Peyer's patch (tissue), 4 donors: ENCODE measurements at places on chromosomes 7 and 10. TPM values are rescaled to one million over a fixed set of nuclear protein-coding genes. Genes with fewer than 3 reads are reported as not detected.

DNA sequence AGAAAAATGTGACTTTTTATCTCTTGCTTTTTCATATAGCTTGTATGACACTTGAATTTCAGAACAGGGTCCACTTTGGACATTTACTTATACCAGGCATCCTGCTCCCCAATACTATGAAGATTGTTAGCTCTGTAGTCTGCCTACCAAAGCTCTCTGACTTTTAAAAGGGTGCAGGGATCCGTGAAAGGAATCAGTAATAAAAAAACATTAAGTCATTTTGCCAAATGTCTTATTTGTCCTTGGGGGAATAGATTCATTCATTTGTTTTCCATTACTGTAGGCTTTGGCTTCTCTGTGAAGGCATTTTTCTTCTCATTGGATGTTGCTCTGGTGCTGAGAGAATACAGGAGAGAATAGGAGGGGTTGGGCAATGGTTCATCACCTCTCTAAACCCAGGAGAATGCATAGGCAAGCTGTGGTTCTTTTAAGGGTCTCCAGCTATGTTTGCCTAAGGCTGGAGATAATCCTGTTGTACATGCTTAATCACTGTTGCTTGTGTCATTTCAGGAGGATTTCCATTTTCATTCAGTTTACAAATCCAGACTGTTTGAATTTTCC, 103.5 kb downstream of the SRI start:
- no peak for DNase-seq
- no peaks in the 10 kb centered on the region for H3K27me3 ChIP-seq
- H3K4me3 ChIP-seq: no peak overlapping the region
- H3K36me3 ChIP-seq: no peaks in the 10 kb centered on the region
- H3K4me1 ChIP-seq: no peaks in the 10 kb centered on the region

GRCh38 chr7:117673839-117674238, 194.0 kb downstream of the CFTR start:
- no peak overlapping the region for H3K4me3 ChIP-seq
- no peaks in the 10 kb centered on the region for H3K4me1 ChIP-seq
- no peaks in the 10 kb centered on the region for H3K27me3 ChIP-seq
- DNase-seq: no peak
- H3K36me3 ChIP-seq: no peaks in the 10 kb centered on the region

DNA sequence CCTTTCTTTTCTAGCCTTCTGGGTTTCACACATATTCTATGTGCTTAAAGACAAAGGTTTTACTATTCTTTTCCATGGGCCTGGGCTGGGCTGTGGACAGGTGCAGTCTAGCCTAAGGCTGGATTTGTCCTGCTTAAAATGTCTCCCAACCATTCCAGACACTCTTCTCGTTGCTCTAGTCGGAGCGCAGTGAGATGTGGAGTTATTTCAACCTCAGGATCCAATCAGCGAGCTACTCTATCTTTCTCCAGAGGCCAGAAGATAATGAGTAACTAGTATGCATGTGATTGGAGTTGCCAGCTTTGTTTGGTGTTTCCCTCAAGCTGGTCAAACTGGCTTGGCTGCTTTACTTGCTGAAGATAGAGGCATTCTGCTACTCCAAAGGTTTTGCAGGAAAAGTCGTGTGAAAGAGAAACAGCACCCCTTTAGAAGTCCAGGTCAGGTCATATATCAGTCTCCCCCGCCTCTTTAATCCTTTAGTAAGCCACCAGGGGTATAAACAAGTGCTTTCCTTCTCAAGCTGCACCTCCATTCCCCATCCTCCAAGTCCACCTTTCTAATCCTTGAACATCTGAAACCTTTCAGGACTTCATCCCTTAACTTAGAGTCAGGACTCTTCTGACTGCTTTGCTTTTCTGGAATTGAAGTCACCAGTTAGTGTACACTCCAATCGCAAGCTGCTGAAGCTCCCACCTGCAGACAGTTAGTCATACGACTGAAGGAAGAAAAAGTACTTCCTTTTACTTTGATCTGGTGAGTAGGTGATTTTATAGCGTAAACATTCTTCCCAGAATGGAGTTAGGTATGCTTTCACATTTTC, 78.8 kb downstream of the DNMBP start:
- DNase-seq: peak; percentile 85
- H3K4me1 ChIP-seq: no peaks in the 10 kb centered on the region
- no peaks in the 10 kb centered on the region for H3K36me3 ChIP-seq
- H3K27me3 ChIP-seq: no peaks in the 10 kb centered on the region
- no peak overlapping the region for H3K4me3 ChIP-seq

Gene GNAI1
- 6.3 TPM for total RNA-seq

DNA sequence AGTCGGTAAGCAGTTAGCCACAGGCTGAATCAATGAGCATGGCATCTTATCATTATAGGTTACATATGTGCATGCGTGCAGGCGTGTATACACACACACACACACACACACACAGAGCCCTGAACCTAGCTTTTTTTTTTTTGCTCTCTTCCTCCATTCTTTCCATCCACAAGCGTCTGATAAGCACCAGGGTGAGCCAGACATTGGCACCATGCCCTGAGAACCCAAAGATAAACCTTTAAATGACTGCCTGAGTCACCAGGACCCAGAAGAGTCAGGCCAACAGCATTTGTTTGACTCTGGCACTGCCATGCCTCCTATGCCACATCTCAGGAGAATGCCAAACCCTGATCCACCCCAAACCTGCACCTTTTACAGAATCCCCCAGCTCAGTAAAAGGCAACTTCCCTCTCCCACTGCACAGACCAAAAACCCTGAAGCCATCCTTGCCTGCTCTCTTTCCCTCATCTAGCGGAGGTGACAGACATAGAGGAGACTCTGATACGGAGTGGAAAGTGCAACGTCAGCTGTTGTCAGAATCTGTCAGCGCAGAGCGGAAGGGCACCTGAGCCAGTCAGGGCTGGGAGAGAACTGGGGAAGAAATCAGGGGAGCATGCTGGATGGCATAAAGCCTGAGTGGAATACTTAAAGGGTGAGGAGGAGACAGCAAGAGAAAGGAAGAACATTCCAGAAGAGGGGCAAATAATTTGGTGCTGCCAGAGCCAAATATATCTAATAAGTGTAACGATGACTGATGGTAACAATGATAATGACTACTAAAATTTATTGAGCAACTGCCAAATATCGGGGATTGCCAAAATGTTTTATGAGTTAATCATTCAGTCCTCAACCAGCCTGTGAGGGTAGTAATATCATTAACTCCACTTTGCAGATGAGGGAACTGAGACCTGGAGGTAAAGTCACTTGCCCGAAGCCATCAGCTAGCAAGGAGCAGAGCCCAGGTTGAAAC, 3.2 kb downstream of the PARP12 start:
- no peak overlapping the region for H3K4me3 ChIP-seq
- peak; percentile 82 for DNase-seq
- H3K27ac ChIP-seq: peak overlapping the region; percentile 13

- H3K27ac ChIP-seq: peak overlapping the region; percentile 79
- no peak for DNase-seq
- no peaks in the 10 kb centered on the region for H3K27me3 ChIP-seq
- no peaks in the 10 kb centered on the region for H3K36me3 ChIP-seq
- H3K4me1 ChIP-seq: no peaks in the 10 kb centered on the region
- no peak overlapping the region for H3K4me3 ChIP-seq
Measured at GRCh38 chr10:62638062-62638477, 166.4 kb upstream of the ADO start.

- no peak within 1 kb of the TSS for H3K4me3 ChIP-seq
- H3K27me3 ChIP-seq: no peaks in the 10 kb centered on the region
- H3K27ac ChIP-seq: peak within 1 kb of the TSS; percentile 36
- no peaks in the 10 kb centered on the region for H3K36me3 ChIP-seq
Measured at GRCh38 chr10:104085801-104086400, at the start of gene COL17A1. Gene COL17A1 (minus strand): TSS chr10:104085880. CDS start chr10:104080673, 5,207 bp downstream.

Gene SEMA3A
- total RNA-seq: 12.4 TPM

Gene ACBD5
- 37.7 TPM for total RNA-seq

Gene SPAM1
- not detected for total RNA-seq

Gene PVRIG
- 4.8 TPM for total RNA-seq

DNA sequence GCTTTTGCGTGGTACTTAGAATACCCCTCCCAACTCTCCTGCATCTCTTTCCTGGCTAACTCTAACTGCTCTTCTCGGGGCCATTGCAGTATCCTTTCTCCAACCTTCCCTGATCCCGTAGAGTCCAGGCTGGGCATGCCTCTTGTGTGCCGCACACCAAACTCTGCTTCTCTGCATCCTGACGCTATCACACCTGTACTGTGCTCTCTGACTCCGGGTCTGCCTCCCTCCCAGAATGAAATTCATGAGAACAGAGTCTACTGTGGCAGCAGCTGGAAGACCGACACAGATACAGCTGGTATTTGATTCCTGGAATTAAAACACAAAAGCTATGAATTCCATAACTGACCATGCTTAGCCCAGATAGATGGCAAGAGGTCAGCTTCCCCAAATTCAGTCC, 60.9 kb downstream of the C10orf67 start:
- no peaks in the 10 kb centered on the region for H3K27me3 ChIP-seq
- no peak for DNase-seq
- H3K4me3 ChIP-seq: no peak overlapping the region
- no peaks in the 10 kb centered on the region for H3K4me1 ChIP-seq
- H3K27ac ChIP-seq: no peak overlapping the region

GRCh38 chr10:28839600-28840007, 162.3 kb downstream of the BAMBI start:
- no peaks in the 10 kb centered on the region for H3K4me1 ChIP-seq
- no peak overlapping the region for H3K27ac ChIP-seq
- DNase-seq: no peak
- H3K36me3 ChIP-seq: no peaks in the 10 kb centered on the region
- no peak overlapping the region for H3K4me3 ChIP-seq
- no peaks in the 10 kb centered on the region for H3K27me3 ChIP-seq

- no peak overlapping the region for H3K4me3 ChIP-seq
- H3K27me3 ChIP-seq: no peaks in the 10 kb centered on the region
- no peak for DNase-seq
- H3K36me3 ChIP-seq: no peaks in the 10 kb centered on the region
- no peak overlapping the region for H3K27ac ChIP-seq
Measured at GRCh38 chr7:96005271-96005670, 232.9 kb downstream of the DYNC1I1 start.

Gene TRIM73
- 4.9 TPM for total RNA-seq

DNA sequence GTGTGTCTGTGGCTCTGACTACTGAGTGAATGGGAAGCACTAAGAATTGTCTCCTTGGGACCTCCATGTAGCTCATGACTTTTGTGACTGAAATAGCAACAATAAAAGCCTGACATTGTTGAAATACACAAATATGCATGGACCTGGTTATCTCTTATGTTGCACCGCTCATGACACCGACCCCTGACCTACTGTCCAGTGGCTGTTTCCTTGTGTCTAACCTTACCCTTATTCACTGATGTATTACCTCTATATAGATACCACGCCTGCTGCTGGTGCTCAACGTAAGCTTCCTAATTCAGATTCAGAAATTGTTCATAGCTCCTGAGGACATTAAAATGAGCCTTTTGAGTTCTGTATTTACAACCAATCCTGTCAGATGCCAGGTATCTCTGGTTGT, 243.4 kb upstream of the SEMA3C start:
- H3K4me3 ChIP-seq: no peak overlapping the region
- H3K27me3 ChIP-seq: no peaks in the 10 kb centered on the region
- no peak for DNase-seq

Gene CH25H
- total RNA-seq: not detected

Gene CTAGE4
- total RNA-seq: 33.4 TPM

Gene SPDYE2
- total RNA-seq: not detected

- H3K4me1 ChIP-seq: no peaks in the 10 kb centered on the region
- no peak overlapping the region for H3K4me3 ChIP-seq
- H3K27ac ChIP-seq: no peak overlapping the region
- no peaks in the 10 kb centered on the region for H3K36me3 ChIP-seq
Measured at GRCh38 chr10:14010769-14011574, 319.8 kb downstream of the FRMD4A start.

Gene SSC4D
- total RNA-seq: not detected

DNA sequence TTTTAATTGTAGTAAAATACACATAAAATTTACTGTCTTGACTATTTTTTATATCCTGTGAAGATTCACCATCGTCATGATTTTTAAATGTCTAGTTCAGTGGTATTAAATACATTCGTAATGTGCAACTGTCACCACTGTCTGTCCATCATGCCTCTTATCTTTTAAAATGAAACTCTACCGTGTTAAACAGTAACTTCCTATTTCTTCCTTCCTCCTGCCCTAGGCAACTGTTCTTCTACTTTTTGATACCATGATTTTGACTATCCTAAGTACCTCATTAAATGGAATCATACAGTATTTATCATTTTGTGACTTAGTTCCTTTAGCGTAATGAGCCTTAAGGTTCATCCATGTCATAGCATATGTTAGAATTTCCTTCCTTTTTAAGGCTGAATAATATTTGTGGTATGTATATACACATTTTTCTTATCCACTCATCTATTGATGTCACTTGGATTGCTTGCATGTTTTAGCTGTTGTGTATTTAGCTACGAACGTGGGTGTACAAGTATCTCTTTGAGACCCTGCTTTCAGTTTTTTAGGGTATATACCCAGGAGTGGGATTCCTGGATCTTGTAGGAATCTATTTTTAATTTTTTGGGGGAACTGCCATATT, 13.5 kb downstream of the SLK start:
- no peaks in the 10 kb centered on the region for H3K27me3 ChIP-seq
- H3K4me1 ChIP-seq: peaks cover 9% of the 10 kb centered on the region
- H3K4me3 ChIP-seq: no peak overlapping the region
- DNase-seq: no peak
- no peak overlapping the region for H3K27ac ChIP-seq

GRCh38 chr7:130486954-130487436, 4.9 kb upstream of the MEST start:
- H3K27me3 ChIP-seq: no peaks in the 10 kb centered on the region
- H3K4me1 ChIP-seq: no peaks in the 10 kb centered on the region
- peak overlapping the region; percentile 32 for H3K27ac ChIP-seq
- H3K4me3 ChIP-seq: peak overlapping the region; percentile 52
- DNase-seq: no peak

Gene SRGN
- 19.9 TPM for total RNA-seq

GRCh38 chr10:5510281-5511072, 11.1 kb upstream of the CALML5 start:
- H3K27ac ChIP-seq: no peak overlapping the region
- no peaks in the 10 kb centered on the region for H3K36me3 ChIP-seq
- no peaks in the 10 kb centered on the region for H3K4me1 ChIP-seq
- H3K27me3 ChIP-seq: no peaks in the 10 kb centered on the region
- no peak overlapping the region for H3K4me3 ChIP-seq
- DNase-seq: no peak

Gene AUTS2
- 68.3 TPM for total RNA-seq

GRCh38 chr10:31129271-31129670, 97.6 kb upstream of the ZNF438 start:
- H3K4me1 ChIP-seq: no peaks in the 10 kb centered on the region
- no peaks in the 10 kb centered on the region for H3K36me3 ChIP-seq
- H3K27me3 ChIP-seq: no peaks in the 10 kb centered on the region
- H3K27ac ChIP-seq: no peak overlapping the region
